ENCODE measurements at places on chromosomes 3 and 15. TPM values are rescaled to one million over a fixed set of nuclear protein-coding genes. Genes with fewer than 3 reads are reported as not detected.

Gene ZNF660
- total RNA-seq, result not detected

Gene TRA2B
- total RNA-seq, result 160 TPM

Gene TRPM1
- not detected for total RNA-seq

Gene NFKBIZ
- 7.8 TPM for total RNA-seq

Gene PPP4R2
- 46.5 TPM for total RNA-seq

Gene NME9
- not detected for total RNA-seq

Gene ATP13A5
- total RNA-seq, result not detected

Gene BTLA
- total RNA-seq, result not detected

Gene RPSA
- total RNA-seq, result 2,543 TPM

Gene TM4SF1
- total RNA-seq, result 2,747 TPM

Gene OR5K2
- not detected for total RNA-seq

Gene BAHD1
- 13.3 TPM for total RNA-seq

Gene C3orf62
- 2.0 TPM for total RNA-seq

Gene FAM240A
- total RNA-seq, result not detected

Gene FRMD5
- 3.9 TPM for total RNA-seq

Gene DOCK3
- 0.43 TPM for total RNA-seq

Gene CPNE9
- total RNA-seq, result 0.08 TPM

Gene PIERCE2
- 4.1 TPM for total RNA-seq

Gene CD200R1
- 0.06 TPM for total RNA-seq

Gene TP63
- 0.42 TPM for total RNA-seq

Gene PRSS50
- total RNA-seq, result not detected

Gene CGNL1
- 2.0 TPM for total RNA-seq

Gene SLC9C1
- total RNA-seq, result not detected

Gene CA12
- total RNA-seq, result 148 TPM

Gene EPHA3
- not detected for total RNA-seq

Gene SLC22A13
- total RNA-seq, result not detected

Measured in A549 treated with DMSO at 1 μM for 4 hours (cell line).